ENCODE measurements at places on chromosomes 6 and 20.

- DNase-seq: no peak
Observed at GRCh38 chr6:116450769-116451740, 10.1 kb upstream of the CALHM6 start.

GRCh38 chr6:45003961-45004360 lies 324.2 kb upstream of the RUNX2 start:
- DNase-seq: no peak

DNA sequence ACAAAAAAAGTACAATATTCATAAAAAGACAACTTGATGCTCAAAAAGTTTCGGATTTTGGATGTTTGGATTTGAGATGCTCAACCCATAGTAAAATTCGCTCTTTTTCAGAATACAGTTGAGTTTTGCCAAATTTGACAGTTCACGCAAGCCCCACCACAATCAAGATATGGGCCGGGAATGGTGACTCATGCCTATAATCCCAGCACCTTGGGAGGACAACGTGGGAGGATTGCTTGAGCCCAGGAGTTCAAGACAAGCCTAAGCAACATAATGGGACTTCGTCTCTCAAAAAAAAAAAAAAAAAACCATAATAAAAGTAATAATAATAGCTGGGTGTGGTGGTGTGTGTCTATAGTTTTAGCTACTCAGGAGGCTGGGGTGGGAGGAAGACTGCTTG lies 51.3 kb downstream of the PHF20 start:
- no peak for DNase-seq

- DNase-seq: peak; percentile 23
Observed at GRCh38 chr20:62321521-62321948, 18.7 kb downstream of the ADRM1 start.
